Endodermal cell (in vitro differentiated cells): ENCODE measurements at places on chromosomes 6 and 20. TPM values are rescaled to one million over a fixed set of nuclear protein-coding genes. Genes with fewer than 3 reads are reported as not detected.
A peak's percentile ranks its signal among the peaks of the same experiment; 100 is the strongest.

BPIFB2 gene
- not detected in 2 replicates for total RNA-seq

TCP11 gene
- 0.27 TPM in 1 of 3 replicates, not detected in the others for total RNA-seq

PBOV1 gene
- total RNA-seq = not detected in 3 replicates

GRCh38 chr6:23371132-23371915 is 754.7 kb upstream of the NRSN1 start:
- no peak for DNase-seq

DNA sequence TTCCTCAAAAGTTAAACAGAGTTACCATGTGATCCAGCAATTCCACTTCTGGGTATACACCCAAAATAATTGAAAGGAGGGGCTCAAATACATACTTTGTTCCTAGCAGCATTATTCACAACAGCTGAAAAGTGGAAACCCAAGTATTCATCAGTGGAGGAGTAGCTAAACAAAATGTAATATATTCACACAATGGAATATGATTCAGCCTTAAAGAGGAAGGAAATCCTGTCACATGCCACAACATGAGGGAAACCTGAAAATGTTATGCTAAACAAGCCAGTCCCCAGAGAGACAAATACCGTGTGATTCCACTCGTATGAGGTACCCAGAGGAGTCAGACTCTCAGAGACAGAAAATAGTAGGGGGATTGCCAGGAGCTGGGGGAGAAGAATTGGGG is 44.5 kb downstream of the PXDC1 start:
- no peak for DNase-seq

- DNase-seq = peak; percentile 61
These were observed 221.8 kb upstream of the SOX4 start for GRCh38 chr6:21371676-21372171.

DNA sequence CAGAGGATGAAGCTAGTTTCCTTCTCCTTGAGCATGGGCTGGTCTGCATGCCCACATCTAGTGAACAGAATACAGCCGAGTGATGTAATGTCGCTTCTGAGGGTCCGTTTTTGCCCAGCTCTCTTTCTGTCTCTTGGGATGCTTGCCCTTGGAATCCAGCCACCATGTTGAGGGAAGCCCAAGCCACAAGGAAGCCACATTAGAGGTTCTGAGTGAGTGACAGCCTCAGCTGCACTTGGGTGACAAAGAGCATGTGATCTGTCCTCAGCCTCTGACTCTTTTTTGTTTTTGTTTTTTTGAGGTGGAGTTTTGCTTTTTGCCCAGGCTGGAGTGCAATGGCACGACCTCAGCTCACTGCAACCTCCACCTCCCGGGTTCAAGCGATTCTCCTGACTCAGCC is 100.6 kb upstream of the SALL4 start:
- DNase-seq = no peak

- no peak for DNase-seq
These were observed 313.5 kb downstream of the SLC35F1 start for GRCh38 chr6:118220429-118221128.
